ENCODE measurements at places on chromosomes 16 and 17.

DNA sequence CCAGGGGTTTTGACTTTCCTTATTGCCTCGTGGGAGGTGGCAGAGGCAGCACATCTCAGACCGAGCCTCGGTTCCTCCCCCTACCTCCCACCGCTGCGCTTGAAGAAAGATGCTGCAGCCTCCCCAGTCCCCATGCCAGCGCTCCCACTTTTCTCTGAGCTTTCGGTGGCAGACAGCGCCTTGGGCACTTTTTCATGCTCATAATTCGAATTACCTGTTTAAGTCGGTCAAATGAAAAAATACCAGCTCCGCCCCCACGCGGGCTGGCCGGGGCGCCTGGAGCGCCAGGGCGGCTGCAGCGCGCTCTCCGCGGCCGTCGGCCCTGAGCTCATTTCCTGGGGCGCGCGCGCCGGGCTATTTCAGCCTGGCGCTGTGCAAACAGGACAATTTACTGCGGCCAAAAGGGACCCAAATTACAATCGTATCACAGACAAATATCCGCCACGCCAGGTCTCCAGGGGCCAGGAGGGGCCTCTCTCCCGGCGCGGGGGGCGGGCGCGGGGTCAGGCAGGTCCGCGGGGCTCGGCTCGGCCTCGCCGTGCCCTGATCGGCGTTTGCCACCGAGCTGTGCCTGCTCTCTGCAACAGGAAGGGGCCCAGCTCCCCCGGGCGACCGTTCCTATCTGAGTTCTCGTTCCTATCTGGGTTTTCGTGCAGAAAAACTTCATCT lies 45.0 kb downstream of the SOST start:
- no peak for DNase-seq

DNA sequence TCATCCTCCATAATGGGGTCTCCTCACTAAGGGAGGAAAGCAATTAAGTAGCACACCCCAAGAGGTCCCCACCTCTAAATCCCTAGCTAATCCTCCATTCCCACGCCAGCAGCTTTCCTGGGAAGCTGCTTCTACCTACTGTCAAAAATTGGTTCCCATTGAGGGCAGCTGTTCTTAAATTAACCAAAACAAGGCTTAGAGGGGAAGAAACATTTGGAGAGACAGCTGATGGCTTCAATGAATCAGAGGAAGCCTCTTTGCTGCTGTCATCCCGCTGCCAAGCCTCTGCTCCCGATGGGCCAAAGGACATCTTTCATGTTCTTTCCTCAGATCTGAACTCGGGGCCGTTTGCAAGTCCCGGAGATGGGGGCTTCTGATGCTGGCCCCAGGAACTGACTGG lies 26.6 kb downstream of the AIPL1 start:
- DNase-seq, result no peak

DNA sequence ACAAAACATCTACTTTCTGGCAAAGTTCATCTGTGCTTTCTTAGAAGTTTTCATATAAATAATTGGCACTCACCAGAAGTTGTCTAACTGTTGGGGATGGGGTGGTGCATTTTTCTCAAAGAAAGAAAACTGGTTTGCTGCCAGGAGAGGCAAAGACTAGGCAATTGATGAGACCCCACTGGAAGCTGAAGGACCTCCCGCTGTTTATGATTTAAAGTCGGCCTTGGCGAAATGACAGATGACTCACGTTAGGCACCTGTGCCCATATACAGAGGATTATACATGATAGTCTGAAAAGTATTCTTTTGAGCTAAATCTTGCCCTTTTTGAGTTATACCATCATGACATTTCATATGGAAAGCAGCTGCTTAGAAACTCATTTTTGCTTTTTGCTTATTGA lies 193.0 kb upstream of the ZFHX3 start:
- no peak for DNase-seq

DNA sequence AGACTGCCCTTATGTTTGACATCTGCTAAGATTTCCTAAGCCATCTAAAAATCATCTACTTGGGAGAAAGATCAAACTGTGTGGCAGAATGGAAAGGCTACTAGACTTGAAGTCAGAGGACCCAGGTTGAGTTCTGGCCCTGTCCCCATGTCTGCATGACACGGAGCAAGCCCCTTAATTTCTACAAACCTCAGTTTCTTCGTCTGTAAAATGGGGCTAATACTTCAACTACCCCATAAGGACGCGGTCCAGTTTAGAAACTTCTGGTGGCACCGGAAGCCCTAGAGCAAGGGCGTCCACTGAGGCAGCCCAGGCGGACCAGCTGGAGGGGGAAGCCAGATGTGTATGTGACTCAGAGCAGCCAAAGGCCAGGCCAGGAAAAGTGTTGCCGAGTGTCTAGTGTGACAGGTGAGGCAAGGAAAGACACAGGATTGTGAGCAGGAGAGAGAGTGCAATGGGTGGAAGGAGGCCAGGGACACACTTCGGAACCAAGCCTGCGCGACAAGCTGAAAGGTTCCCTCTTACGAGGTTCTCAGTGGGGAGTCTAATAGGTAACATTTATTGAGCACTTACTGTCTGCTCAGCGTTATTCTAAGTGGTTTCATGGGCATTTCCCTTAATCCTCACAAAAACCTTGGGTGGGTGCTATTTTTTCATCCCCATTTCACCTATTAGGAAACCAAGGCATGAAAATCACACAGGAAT lies 17.8 kb upstream of the PITPNM3 start:
- DNase-seq, result no peak

DNA sequence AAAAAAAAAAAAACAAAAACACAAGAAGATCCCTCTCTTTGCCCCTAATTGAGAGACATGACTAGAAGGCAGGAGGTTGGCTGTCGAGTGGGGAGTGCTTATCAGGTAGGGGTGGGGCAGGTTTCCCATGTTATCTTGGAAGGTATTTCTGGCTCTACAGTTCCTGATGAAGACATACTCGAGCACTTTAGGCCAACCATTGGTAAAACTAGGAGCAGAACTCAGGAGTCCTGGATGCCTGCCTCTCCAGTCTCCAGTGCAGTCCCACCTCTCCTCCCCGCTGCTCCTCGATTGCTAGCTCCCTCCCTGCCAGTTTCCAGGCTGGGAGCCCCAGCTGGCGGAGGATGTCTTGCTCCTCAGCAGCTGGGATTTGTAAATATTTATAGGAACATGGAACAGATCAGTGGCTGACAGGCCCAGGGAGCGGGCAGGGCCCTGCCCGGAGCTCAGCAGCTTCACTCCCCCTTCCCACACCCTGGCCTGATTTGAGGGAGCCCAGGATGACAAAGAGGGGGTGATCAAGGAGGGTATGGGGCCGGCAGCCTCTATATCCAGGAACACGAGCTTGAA lies 11.4 kb upstream of the C1QL1 start:
- no peak for DNase-seq

DNA sequence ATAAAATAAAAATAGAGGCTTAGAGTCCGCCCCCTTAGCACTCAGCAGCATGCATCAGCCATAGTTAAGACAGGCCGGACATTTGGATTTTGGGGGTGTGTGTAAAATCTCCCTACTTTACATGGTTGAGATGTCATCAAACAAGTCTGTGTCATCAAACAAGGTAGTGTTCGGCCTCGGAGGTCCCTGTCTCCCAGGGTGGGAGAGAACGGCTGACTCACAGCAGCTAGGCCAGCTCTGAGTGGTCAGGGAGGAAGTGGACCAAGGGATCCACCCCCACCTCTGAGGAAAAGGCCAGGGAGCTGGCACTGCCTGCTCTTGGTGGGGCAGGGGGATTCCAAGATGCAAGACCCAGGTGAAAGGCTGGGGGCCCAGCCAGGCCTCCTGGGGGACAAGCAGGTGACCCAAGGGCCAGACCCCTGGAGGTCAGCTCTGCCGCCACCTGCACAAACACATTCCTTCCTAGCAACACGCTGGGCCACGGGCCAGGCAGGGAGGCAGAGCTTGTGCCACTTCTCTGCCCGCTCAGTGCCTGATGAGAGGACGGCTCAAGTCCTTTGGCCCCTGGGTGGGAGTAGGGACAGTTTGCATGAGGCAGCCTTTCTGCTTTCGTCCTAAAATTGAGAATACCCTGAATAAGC lies 28.5 kb downstream of the KIFC3 start:
- no peak for DNase-seq

DNA sequence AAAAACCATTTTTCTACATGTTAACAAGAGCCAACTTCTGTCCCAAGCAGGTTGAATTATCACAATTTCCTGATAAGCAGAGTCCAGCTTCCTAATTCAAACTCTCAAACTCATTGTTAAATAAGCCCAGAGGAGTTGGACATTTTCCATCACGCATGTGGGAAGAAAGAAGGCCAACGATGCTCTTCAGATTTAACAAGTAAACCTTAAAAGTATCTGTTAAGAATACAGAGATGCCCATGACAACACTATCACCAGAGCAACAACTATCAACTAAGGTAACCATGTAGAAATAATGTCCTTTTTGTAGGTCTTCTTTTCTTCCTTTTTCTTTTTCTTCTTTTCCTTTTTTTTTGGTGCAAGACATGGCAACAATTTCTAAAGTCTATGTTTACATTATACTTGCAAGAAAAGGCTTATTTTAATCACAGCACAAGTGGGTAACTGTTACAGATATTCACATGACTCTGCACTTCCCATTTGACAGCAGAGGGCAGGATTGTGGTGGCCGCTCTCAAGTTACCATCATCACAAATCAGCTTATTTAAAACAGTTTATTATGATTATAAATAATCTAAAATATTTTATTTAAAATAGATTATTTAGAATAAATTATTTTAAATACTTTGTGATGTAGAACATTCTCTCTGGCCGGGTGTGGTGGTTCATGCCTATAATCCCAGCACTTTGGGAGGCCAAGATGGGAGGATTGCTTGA lies 35.7 kb upstream of the DHRS7B start:
- DNase-seq, result peak; percentile 23

- no peak for DNase-seq
Observed at GRCh38 chr17:79078476-79079190, 4.0 kb downstream of the ENGASE start.

- DNase-seq, result peak; percentile 25
Observed at GRCh38 chr17:70527364-70527888, 358.1 kb downstream of the KCNJ2 start.

Data from hematopoietic multipotent progenitor cell treated with erythropoietin and hydrocortisone succinate and interleukin-3 and kit ligand, for 6 days (in vitro differentiated cells).